Aorta (tissue), 5 donors: ENCODE measurements at places on chromosomes 6 and 20. TPM values are rescaled to one million over a fixed set of nuclear protein-coding genes. Genes with fewer than 3 reads are reported as not detected.

Gene KIAA1755
- polyA plus RNA-seq = 31.9 TPM

Gene MYL9
- polyA plus RNA-seq = 1,693 TPM

DNA sequence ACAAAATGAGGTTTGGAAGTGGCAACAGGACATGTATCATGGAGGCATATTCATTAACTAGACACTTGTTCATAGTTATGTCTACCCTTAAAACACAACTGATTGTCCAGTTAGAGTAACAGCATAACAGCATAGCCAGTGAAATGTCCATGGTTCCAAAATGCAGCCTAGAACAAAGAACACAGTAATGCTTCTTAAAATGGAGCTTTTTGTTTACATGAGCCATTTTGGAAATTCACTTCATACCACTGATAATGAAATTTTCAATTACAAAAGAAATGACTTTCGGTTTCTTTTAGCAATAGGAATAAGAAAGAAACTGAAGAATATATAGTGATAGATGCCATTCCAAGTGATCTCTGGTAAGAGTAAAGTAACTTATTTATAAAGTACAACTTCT is 111.1 kb upstream of the DST start:
- H3K4me3 ChIP-seq = no peak overlapping the region
- no peaks in the 10 kb centered on the region for H3K27me3 ChIP-seq
- H3K4me1 ChIP-seq = peaks cover 3% of the 10 kb centered on the region
- H3K36me3 ChIP-seq = no peaks in the 10 kb centered on the region
- DNase-seq = no peak

GRCh38 chr6:87909849-87910248 is 137.8 kb upstream of the SPACA1 start:
- H3K4me3 ChIP-seq = no peak overlapping the region
- no peaks in the 10 kb centered on the region for H3K27me3 ChIP-seq
- no peak overlapping the region for H3K27ac ChIP-seq

DNA sequence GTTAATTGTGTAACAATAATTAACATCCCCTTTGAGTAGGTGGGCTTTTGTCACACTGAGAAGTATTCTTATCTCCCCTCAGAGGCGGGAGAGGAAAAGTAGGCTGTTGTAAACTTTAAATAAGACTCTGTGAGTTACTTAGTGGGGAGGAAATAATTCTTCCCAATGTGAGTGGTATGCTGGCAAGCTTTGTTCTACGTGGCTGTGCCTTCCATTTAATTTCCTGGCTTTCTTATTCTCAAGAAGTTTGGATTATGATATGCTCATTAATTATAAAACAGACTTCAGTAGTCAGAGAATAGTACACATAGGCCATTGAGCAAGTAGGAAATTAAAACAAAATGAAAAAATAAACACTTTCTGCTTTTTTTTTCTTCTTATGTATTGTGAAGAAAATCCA is 19.1 kb downstream of the ADGRB3 start:
- no peak overlapping the region for H3K27ac ChIP-seq
- no peaks in the 10 kb centered on the region for H3K27me3 ChIP-seq
- no peaks in the 10 kb centered on the region for H3K36me3 ChIP-seq
- DNase-seq = no peak
- H3K4me3 ChIP-seq = no peak overlapping the region

- no peaks in the 10 kb centered on the region for H3K4me1 ChIP-seq
- H3K27me3 ChIP-seq = no peaks in the 10 kb centered on the region
- no peak overlapping the region for H3K4me3 ChIP-seq
- no peak for DNase-seq
Observed at GRCh38 chr6:47405273-47405672, 72.3 kb upstream of the CD2AP start.

- H3K36me3 ChIP-seq = no peaks in the 10 kb centered on the region
- no peak for DNase-seq
- no peak overlapping the region for H3K4me3 ChIP-seq
Observed at GRCh38 chr6:76073281-76073680, 819 bp upstream of the IMPG1 start.

DNA sequence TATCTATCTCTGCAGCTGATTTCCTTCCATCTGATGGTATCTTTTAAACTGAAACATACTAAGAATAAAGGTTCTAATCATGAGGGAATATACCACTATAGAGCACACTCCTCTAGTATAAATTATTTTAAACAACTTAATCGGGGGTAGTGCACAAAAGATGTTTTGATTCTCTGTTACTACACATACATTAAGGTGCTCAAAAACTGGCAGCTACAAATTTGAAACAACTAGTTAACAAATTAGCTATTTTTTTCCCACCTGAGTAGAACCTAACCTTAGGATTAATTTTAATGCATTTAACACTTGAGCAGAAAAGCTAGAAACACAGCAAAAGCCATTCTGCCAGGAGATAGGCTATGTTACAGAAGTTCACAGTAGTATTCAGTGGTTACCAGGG is 23.0 kb downstream of the CCNC start:
- H3K4me1 ChIP-seq = no peaks in the 10 kb centered on the region
- no peaks in the 10 kb centered on the region for H3K27me3 ChIP-seq
- H3K36me3 ChIP-seq = no peaks in the 10 kb centered on the region
- no peak for DNase-seq
- no peak overlapping the region for H3K27ac ChIP-seq

DNA sequence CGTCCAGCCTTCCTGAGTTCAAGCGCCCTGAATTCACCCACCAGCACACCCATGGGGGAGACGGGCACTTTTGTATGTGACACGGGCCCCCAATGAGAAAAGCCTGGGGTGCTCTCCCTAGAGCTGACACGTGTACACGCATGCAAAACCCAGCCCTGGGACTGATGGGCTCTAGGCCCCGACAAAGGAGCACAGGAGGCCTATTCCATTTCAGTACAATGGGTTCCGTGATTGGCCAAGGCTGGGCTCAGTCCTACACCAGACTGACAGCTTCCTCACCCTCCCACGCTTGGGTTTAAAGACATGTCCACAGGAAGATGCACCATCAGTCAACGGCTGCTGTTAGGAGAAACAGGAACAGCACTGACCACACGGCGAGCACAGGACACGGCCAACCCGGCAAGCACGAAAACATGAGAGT is 8.8 kb downstream of the ZBTB46 start:
- H3K4me1 ChIP-seq = no peaks in the 10 kb centered on the region
- H3K4me3 ChIP-seq = no peak overlapping the region
- no peak for DNase-seq
- H3K27ac ChIP-seq = no peak overlapping the region
- no peaks in the 10 kb centered on the region for H3K27me3 ChIP-seq
- H3K36me3 ChIP-seq = no peaks in the 10 kb centered on the region

GRCh38 chr6:145507239-145507638 is 228.1 kb downstream of the EPM2A start:
- H3K4me1 ChIP-seq = no peaks in the 10 kb centered on the region
- no peaks in the 10 kb centered on the region for H3K27me3 ChIP-seq
- H3K27ac ChIP-seq = no peak overlapping the region
- no peak for DNase-seq
- no peak overlapping the region for H3K4me3 ChIP-seq
